ENCODE measurements at places on chromosomes 3 and 15.

GRCh38 chr3:184546252-184546651, 15.3 kb upstream of the EPHB3 start:
- DNase-seq: no peak

- DNase-seq: peak; percentile 76
Measured at GRCh38 chr3:73255609-73256029, 194.2 kb downstream of the EBLN2 start.

GRCh38 chr3:143612541-143612940, 235.7 kb downstream of the SLC9A9 start:
- DNase-seq: no peak

- DNase-seq: peak; percentile 37
Measured at GRCh38 chr15:53522991-53523390, 236.5 kb downstream of the WDR72 start.

GRCh38 chr3:32383136-32383711, 8.4 kb upstream of the CMTM7 start:
- no peak for DNase-seq

DNA sequence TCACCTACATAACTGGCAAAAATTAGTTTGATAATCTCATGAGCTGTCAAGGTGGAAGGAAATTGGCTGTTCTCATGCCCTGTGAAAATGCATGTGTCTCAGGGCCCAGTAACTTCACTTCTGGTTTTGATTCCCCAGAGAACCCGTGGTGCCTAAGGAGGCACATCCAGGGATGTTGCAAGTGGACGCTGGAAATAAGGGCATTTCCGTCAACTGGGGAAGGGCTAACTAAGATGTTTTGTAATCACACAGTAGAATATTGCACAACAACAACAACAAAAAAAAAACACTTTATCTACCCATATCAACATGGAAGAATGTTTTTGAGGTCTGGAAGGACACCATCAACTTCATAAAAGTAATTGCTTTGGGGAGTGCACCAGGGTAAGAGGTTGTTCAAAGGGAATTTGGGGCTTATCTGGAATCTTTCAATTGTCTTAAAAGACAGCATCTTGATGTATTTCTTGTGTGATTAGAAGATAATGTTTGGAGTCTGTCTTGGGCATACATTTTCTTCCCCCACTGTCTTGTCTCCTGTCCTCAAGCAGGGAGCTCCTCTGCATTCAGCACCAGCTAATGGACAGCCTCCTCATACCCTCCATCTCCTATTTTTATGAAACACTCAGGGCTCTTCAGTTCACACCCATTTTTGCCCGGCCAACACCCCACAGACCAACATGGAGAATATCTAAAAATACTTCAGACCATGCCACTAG, 37.2 kb upstream of the PRR20G start:
- DNase-seq: no peak

- no peak for DNase-seq
Measured at GRCh38 chr15:51888593-51889195, 59.2 kb downstream of the TMOD3 start.

GRCh38 chr15:31228980-31229826, 97.4 kb upstream of the KLF13 start:
- DNase-seq: no peak

DNA sequence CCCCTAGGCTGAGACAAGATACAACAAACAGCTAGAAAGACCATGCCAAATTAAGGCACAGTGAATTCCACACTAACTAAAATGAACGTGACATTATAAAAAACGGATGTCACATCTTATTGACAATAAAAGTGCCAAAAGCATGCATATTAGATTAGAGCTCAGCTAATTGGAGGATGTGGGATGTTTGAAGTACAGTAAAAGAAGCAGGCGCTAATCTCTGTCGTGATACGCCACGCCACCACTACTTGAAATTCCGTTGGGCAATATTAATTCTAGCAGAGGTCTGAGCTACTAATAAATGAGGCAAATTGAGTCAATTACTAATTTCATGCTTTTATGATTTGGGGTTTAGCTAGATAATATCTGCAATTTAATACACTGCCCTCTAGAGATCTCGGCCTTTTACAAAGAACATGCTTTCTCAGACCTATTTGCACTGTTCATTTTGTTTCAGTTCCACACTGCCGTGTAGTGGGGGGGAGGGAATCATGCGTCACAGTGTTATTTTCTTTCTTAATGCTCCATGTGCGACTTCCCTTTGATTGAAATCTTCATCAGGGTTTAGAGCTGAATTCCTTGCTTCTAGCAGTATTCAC, 52.9 kb upstream of the ROBO2 start:
- no peak for DNase-seq

DNA sequence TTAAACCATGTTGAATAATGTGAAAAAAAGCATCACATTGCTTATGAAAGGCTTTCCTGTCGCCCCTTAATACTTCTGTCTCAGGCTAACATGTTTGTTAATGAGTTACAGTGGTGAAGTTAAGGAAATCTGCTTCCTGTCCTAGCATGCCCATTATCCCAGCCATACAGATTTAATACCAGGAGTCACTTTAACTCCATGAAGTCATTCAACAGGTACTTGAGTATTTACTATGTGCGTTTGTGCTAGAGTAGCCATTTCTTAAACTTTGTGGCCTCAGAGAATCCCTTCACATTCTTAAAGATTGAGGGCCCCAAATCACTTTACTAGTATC, 10.1 kb upstream of the SETD5 start:
- no peak for DNase-seq

DNA sequence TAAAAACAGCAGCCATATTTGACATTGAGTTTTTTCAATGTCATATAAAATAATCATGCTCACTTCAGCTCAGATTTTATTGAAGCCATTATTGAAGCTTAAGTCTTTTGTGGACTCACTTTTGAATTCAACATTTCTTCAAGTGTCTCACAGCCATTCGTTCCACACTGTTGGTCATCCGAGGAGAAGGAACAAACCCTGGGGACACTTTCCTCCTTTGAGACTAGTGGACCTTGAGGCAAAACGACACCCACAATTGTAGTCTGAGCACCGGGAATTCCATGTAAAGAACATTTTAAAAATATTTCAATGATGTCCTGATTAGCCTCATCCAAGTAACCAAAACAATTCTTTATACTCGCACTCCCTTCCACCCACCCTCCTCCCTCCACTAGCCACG, 174.7 kb downstream of the CD47 start:
- DNase-seq: no peak

DNA sequence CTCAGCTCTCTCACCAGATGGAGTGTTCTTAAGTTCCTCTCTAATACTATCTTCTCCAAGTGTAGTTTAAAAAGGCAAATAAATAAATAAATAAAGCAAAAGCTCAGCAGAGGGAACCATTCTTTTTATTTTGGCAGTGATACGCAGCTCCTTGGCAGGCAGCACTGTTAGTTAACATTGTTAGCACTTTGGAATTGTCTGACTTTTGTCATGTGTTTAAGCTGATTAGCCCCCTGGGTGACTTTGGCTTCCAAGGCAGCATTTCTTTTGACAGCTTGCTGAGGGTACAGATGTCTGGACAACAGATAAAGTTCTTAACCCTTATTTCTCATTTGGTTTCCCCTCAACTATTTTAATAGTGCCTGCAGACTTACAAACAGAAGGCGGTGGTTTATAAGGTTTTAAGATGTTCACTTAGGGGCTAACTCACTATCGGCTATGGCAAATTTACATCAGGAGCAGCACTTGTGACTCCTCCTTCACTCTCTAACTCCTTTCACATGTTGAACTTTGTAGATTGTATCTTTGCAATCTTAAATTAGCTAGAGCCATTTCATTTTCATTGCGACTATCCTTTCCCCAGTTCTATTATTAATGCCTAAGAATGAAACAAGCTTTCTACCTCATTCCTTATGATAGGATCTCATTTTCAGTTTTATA, 213.4 kb downstream of the ZBBX start:
- DNase-seq: no peak

GRCh38 chr3:8845641-8846040, 76.2 kb upstream of the OXTR start:
- DNase-seq: no peak

DNA sequence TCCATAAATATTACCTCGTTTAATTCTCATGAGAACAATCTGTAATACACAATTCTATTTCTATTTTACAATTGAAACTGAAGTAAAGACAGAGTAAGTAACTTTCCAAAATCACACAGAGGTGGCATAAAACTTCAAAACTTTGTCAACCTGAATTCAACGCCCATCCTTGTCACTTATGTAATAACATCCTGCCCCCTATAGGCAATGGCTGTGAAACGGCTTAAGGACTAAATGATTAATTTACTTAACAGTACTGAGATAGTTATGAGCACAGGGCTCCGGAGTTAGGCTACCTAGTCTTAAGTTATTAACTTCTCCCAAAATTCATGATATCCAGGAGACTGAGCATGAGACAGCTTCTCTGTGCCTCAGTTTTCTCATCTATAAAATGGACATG, 293.1 kb upstream of the CHRM5 start:
- DNase-seq: no peak

GRCh38 chr15:60647246-60647645, 168.3 kb upstream of the ICE2 start:
- DNase-seq: no peak

DNA sequence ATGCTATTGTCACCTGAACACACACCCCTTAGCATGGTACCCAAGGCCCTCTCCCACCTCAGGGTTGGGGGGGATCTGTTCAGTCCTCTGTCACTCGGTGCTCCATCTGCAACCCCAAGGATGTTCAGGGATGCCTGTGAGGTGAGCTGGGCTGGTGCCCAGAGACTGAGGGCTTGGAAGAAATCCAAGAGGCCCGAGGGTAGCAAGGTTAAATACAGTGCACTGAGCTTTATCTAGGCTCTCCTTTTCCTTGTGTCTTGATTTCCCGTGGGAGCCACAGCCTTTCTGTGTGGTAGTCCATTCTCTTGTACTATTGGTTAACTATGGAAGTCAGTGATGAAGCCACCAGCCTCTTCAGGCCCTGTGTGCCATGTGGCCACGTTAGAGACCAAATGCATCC, 18.7 kb upstream of the WNT5A start:
- no peak for DNase-seq

GRCh38 chr15:72382146-72382545, 6.3 kb upstream of the HEXA start:
- no peak for DNase-seq

DNA sequence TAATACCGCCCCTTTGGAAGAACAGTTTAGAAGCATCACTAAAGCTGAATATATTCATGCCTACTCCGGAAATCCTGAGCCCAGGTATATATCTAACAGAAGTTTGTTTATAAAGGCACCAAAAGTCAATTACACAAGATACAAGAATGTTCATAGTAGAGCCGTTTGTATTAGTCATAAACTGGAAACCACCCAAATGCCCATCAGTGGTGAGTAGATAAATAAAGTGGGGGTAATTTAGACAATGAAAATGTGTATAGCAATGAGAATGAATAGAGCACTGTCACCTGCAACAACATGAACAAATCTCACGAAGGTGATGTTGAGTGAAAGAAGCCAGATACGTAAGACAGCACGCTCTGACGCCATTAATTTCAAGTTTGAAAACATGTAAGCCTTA, 68.3 kb upstream of the GLCE start:
- DNase-seq: no peak

GRCh38 chr15:56383010-56383409, 17.8 kb downstream of the TEX9 start:
- DNase-seq: no peak

DNA sequence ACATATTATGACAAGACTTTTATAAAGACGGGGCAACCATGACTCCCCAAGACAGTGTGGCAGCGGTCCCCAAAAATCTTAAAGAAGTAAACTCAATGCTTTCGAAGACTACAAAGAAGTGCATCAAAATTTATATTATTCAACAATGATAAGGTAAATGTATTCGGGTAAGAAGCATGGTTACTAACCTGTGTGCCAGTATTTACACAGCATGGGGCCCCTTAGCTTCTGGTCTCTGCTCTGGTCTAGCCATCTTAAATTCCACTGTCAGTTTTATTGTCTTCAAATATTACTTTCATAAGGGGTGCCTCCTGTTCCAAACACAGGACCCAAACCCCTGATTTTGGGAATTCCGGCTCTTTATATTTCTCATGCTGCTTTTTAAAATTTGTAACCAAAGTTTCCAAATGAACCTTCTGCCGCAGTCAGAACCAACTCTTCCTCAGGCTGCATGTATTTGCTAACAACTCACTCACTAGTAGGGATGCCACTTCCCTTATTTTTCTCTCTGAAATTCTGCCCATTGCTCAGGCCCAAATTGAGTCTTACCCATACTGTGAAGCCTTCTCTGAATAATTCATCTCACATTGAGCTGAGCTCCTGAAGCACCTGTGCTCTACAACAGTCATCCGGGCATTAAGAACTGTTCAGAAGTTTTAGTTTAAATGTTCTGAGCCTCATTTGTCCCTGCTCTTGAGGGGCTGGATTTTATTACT, 1.2 kb downstream of the TTC23 start:
- DNase-seq: no peak

DNA sequence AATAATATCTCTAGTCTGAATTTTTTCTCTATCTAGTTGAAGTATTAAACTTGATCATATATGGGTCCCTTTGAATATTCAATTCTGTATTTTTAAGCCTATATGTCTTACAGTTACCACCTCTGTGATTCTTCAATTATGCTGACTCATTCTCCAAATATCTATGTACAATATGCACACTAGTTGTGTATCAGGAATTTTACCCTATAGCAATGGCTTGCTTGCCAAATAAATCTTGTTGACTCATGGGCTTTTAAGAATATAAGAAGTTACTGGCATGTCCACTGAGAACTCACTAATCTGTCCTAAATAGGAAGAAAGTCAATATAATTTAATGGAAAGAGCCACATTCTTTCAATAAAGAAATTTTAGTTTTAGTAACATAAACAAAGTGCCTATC, 656.3 kb downstream of the RBMS3 start:
- DNase-seq: no peak

GRCh38 chr3:187288855-187289605, 2.5 kb downstream of the MASP1 start:
- no peak for DNase-seq

GRCh38 chr15:38454696-38455090, 766 bp downstream of the FAM98B start:
- DNase-seq: no peak

DNA sequence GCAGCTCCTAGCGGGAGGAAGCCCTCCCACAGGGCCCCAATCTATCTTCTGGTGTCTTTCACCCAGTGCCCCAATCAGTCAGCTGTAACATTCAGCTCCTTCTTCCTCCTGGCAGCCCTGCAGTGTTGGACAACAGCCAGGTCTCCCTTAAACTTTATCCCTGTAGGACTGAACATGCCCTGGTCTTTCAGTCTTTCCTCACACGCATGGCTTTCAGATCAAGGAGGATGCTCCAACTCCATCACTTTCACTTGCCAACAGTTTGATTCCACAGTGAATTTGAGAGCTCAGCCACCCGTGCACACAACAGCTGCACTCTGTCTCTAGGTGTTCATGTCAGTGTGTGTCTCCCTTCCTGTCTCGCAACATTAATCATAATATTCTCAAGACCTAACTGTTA, 28.5 kb upstream of the LRRC34 start:
- no peak for DNase-seq

All from NCI-H187 treated with DMSO at 0.1 percent for 48 hours (cell line).